Stimulated activated CD8-positive, alpha-beta memory T cell treated with anti-CD3 and anti-CD28 coated beads, Interleukin-4, amount 100 ng/mL, for 1 hour (primary cell): ENCODE measurements at places on chromosomes 12 and 14.

- DNase-seq: no peak
These were observed 22.6 kb upstream of the DUSP16 start for GRCh38 chr12:12585115-12585863.

DNA sequence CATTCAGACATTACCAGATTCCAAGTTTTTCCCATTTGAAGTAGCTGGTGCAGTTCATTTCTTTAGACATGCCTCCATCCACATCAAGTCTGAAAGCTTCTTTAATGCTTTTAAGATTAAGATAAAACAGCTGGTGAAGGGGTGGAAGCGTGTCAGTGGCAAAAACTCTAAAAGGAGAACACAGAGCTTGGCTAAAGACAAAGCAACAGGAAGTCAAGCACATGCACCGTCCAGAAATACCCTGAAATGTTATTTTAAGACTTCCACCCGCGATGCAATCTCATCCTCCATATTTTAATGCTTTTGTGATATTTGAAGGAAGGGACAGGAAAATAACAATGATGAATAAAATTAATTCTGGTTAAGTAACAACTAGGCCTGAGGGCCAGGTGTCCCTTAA, 31.8 kb downstream of the PPM1H start:
- no peak for DNase-seq

- DNase-seq: no peak
These were observed 41.0 kb downstream of the GRIN2B start for GRCh38 chr12:13940335-13940865.

DNA sequence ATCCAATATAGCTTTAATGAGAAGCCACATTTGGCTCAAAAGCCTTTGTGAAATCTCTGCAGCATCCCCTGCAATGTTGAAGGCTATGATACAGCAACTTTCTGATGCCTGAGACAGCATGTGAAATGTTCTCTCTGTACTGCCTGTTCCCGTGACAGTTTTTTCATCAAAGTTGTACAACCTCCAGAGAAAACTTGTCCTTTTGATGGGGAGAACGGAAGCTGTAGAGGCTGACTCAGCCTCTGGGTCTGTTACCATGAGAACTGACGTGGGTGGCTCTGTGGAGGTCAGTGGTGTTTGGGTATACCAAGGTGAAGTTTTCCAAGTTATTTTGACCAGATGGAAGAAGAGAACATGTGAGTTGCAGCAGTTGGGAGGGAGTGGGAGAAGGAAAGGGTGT, 17.0 kb downstream of the SLC4A8 start:
- DNase-seq: no peak

- DNase-seq: no peak
These were observed 88.5 kb upstream of the CISTR start for GRCh38 chr12:53840316-53840715.

- DNase-seq: no peak
These were observed 20.6 kb upstream of the CSRNP2 start for GRCh38 chr12:51103977-51104376.

DNA sequence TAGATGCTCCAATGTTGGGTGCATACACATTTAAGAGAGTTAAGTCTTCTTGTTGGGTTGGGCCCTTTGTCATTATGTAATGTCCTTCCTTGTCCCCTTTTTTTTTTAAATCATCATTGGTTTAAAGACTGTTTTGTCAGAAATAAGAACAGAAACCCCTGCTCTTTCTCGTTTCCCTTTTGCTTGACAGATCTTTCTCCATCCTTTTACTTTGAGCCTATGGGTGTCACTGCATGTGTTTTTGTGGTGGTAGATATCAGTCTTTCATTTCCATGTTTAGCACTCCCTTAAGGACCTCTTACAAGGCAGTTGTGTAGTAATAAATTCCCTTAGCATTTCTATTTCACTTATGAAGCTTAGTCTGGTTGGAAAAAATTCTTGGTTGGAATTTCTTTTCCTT, 47.4 kb downstream of the RTN1 start:
- no peak for DNase-seq

DNA sequence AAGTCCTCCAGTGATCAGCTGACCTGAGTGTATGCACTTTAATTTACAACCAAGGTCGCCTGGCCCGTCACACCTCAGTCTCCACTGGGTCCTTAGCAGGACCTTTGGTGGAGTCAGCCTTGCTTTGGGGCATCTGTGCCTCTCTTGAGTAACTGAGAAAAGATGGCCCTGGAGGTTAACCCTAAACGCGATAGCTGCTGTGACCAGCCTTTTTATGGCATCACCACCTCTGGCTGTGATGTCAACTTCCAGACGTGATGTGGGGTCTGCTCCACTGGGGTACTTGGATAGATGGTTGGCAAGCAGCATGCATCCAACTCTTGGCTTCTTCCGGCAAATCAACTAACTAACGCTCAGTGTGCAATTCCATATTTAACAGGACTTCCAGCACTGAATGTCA, 122.8 kb upstream of the RTL1 start:
- no peak for DNase-seq

GRCh38 chr12:2336409-2336829, 283.6 kb downstream of the CACNA1C start:
- DNase-seq: no peak

DNA sequence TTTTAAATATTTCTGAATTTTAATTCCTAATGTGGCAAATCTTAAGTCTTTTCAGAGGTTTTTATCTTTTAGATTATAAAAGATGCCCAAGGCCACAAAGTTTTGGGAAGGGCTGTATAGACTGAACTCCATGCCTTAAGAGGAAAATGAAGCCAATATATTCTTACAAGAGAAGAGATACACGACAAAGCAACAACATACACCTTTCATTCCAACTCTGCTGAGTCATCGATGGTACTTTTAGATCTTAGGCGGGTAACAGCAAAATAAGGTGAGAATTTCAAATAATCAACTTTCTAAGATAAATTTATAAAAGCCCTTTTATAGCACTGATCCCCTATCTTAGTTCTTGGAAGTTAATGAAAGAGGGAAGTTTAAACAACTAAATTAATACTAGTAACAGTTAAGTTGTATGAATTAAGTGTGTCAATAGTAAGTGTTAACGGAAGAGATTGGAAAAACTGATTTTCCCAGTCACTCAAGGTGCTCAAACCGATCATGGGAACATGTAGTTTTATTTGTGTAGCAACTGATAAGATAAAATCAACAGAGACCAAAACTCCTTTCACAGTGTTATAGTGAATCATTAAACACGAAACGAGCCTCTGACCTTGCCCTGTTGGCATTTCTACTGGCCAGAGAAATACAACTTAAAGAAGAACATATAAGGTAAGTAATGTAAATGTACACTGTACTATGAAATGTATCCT, 18.8 kb upstream of the PIK3C2G start:
- DNase-seq: no peak

DNA sequence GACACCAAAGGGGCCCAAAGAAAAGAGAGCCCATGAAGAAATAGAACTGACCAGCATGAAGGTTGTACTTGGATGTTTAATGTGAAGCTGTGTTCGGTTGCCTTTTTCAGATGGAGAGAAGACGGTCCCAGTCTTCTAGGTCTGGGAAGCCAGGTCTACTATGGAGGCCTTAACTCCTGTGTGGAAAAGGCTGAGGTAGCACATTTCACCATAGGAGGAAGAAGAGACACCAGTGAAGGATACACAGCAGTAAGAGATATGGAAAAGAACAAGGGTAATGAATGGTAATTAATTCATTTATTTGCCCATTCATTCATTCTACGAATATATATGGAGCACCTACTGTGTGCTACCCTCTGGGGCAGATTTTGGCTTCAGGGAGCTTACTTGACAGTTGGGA, 151.6 kb upstream of the PLEKHG7 start:
- no peak for DNase-seq

GRCh38 chr12:43551971-43552559, at the start of gene ADAMTS20:
ADAMTS20 (minus strand) TSS chr12:43552203; CDS start chr12:43551921, 282 bp downstream.
- DNase-seq: no peak

GRCh38 chr14:101705733-101706508, 55.6 kb upstream of the PPP2R5C start:
- DNase-seq: peak; percentile 31

GRCh38 chr12:68910128-68910527, 22.8 kb downstream of the CPM start:
- DNase-seq: no peak

- DNase-seq: no peak
These were observed 11.5 kb upstream of the SFSWAP start for GRCh38 chr12:131699434-131699833.

DNA sequence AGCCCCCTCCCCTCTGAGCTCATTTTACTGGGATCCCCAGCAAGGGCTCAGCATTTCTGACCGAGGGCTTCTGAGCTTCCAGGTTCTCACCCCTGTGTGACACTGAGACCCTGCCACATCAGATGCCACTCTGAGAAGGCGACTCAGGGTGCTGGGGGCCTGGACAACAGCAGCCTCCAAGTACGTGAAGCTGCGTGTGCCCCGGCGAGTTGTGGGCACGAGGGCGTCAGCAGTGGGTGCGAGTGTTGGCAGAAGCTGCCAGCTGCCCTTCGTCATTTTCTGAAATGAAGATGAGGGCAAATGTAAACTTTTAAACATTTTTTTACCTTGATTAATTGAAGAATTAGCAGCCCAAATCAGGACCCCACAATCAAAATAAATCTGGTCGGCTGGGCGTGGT, 32.7 kb upstream of the TEX22 start:
- no peak for DNase-seq

DNA sequence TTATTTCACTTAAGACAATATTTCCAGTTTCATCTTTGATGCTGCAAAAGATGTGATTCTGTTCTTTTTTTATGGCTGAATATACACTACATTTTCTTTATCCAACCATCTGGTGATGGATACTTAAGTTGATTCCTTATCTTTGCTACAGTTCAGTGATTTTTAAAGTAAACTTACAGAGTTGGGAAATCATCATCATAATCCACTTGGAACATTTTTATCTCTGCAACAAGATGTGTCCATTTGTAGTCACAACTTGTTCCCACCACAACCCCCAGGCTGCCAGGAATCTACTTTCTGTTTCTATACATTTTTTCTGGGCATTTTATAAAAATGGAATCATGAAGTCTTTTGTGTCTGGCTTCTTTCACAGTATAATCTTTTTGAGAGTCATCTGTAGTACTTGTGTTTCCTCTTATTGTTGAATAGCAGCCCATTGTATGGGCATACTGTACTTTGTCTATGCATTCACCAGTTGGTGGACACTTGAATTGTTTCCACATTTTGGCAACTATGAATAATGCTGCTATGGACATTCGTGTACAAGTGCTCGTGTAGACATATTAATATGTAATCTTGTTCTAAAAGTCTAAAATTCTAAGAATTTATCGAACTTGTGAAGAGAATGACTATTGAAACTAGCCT, 212.5 kb upstream of the DDHD1 start:
- DNase-seq: no peak

- no peak for DNase-seq
These were observed 269.8 kb upstream of the PWP1 start for GRCh38 chr12:107415834-107416233.

DNA sequence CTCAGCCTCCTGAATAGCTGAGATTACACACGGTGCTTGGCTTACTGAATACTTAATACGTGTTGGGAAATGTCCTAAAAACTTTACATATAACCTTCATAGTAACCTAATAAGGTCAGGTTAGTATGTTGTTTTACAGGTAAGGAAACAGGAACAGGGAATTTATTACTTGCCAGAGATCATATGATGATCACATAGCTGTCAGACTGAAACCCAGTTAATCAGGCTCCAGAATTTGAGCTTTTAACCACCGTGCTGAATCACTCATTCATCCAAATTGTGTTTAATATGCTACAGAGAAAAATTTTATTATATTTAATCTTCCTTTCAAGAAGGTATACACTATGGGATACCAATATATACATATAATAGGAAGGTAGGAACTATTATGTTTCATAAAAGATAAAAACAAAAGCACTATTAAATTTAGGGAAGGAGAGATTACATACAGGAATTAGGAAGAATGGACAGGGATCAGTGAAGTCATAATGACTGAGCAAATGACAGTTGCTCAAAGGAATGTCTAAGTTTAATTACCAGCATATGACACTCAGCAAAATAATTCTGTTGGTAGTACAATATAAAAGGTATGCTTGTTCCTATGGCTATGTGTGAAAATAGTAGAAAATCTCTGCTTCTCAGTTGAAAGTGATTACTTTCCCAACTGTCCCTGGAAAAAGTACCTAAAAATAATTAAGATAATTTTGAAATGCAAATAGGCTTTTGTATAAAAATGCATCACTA, 59.3 kb downstream of the HEATR5A start:
- DNase-seq: no peak

DNA sequence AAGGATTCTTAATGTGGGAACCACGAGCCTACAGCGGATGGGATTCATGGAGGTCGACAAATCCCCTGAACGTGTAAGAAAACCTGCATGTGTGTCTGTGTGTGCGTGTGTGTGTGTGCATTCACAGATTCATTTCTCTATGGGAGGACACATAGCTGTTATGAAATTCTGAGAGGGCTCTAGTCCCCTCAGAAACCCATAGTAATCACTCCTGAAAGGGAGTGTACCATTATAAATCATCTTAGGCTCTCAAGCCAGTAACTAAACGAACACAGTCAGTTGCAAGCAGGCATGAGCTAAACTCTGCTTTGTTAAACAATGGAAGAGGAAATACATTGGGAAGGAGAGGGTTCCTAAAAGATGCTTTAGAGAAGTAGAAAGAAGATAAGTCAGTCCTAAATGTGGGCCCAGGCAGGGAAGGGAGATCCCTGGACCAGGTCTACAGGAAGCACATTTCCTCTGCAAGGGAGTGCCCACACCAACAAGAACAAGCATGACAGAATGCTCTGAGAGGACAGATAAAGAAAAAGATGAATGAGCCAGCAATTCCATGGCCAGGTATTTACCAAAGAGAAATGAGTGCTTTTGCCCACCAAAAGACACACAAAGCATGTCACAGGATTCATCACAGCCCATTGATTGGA, 91.3 kb downstream of the ITPR2 start:
- no peak for DNase-seq

- no peak for DNase-seq
These were observed 6.7 kb upstream of the MTA1 start for GRCh38 chr14:105412771-105413543.

DNA sequence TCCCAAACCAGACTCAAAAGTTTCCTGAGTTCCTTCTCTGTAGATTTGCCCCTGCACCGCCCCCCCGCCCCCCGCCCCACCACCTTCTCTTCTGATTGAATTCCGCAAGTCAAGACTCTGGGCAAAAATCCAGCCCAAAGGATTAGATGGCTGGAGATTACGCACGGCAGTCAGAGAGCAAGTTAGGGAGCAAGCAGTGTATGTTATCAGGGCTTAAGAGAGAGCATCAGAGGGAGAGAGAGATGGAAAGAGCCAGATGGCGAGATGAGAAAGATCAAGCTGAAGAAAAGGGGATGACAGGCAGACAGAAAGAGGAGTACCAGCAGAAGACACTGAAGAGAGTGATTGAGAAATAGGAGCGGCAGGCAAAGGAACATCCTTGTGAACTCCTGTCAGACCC, 13.9 kb upstream of the ANKRD33 start:
- no peak for DNase-seq
